Hepatocyte (in vitro differentiated cells): ENCODE measurements at places on chromosomes 7 and 10. TPM values are rescaled to one million over a fixed set of nuclear protein-coding genes. Genes with fewer than 3 reads are reported as not detected.

The RAMP3 gene
- total RNA-seq = not detected in 2 replicates

The HOXA3 gene
- 0.83 and 3.0 TPM in 2 replicates for total RNA-seq

The ADAM8 gene
- 1.9 and 5.1 TPM in 2 replicates for total RNA-seq

The GIMAP8 gene
- total RNA-seq = 0.10 and 0.12 TPM in 2 replicates

GRCh38 chr10:30671026-30671616, 41.6 kb upstream of the LYZL2 start:
- H3K4me1 ChIP-seq = no peaks in the 10 kb centered on the region
- no peaks in the 10 kb centered on the region for H3K36me3 ChIP-seq
- peak; percentile 79 for DNase-seq
- no peaks in the 10 kb centered on the region for H3K27me3 ChIP-seq

- H3K4me1 ChIP-seq = no peaks in the 10 kb centered on the region
- H3K27ac ChIP-seq = no peak overlapping the region
- H3K36me3 ChIP-seq = no peaks in the 10 kb centered on the region
- no peaks in the 10 kb centered on the region for H3K27me3 ChIP-seq
- no peak for DNase-seq
Measured at GRCh38 chr10:58742141-58742540, 229.5 kb downstream of the BICC1 start.

GRCh38 chr10:52313933-52314821, at the start of gene DKK1:
Gene DKK1 (plus strand): TSS chr10:52314281. CDS start chr10:52314435, 154 bp downstream.
- H3K4me3 ChIP-seq = peak within 1 kb of the TSS; percentile 90
- H3K4me1 ChIP-seq = peaks cover 6% of the 10 kb centered on the region
- H3K27me3 ChIP-seq = peaks cover 31% of the 10 kb centered on the region
- peak; percentile 86 for DNase-seq
